ENCODE measurements at places on chromosomes 13 and 19.

GRCh38 chr13:110812121-110812868, 98.8 kb downstream of the ING1 start:
- no peak for DNase-seq

DNA sequence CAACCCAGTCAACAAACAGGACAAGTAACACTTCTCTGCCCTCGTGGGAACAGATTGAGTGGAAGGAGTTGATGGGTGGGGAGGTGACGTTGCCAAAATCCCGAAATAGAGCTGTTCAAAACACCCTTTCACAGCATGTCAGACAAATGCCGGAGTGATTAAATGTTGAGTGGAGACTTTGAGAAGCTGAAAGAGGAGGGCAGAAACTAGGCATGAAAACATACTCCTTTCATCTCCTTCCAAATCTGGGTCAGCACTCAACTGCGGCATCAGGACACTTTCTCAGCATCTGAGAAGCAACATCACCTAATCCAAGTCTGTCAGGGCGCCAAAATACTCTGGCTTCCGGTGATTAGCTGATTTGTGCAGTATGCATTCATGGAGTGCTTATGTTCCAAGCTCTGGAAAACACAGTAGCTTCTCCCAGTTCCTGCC, 51.5 kb upstream of the MRI1 start:
- DNase-seq: no peak

DNA sequence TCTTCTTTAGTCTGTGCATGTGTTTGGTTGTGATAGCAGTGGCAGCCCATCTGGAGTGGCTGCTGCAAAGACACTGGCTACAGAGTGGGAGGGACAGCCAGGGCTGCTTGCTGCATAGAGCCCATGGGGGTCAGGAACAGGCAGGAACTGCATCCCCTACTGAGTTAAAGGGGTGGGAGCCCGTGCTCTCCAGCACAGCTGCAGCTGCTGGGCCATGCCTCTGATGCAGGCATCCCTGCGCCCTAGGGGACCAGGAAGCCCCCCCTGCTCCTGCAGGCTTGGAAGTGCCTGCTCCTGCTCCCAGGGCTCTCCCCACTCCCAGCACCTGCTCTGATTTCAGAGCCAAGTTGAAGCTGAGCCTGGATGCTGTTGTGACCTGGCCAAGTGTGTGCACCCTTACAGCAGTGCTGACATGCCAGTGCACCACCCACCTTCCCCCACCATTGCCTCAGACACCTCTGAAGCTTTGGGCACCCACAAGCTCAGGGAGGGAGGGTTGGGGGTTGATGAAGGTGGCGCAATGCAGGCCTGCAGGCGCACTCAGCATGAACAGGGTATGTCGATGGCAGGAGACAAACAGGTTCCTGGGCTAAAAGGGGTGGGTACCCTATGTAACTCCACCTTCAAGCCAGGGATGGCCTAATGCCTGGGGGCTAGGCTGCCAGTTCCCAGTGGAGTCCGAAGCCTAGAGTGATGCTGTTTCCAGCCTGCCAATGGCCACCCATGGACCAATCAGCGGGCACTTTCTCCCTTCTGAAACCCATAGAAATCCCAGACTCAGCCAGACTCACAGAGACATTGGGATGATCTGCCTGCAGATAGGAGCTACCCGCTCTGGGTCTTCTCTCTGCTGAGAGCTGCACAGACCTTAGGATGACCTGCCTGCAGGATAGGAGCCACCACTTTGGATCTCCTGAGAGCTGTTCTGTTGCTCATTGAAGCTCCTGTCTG, 919.9 kb upstream of the MIR17HG start:
- no peak for DNase-seq

DNA sequence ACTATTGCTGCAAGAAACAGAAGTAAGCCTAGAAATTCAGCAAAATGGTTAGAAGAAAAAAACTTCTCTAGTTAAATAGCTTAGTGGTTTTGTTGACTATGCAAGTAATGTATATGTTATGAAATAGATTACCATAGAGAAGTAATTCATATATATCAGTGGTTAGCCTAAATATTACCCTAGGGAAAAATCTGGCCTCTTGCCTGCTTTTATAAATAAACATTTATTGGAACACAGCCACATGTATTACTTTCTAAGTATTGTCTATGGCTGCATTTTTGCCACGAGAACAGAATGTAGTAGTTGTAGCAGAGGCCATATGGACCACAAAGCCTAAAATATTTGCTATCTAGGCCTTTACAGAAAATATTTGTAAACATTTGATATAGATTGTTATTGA, 1471.7 kb upstream of the PRR20A start:
- no peak for DNase-seq

DNA sequence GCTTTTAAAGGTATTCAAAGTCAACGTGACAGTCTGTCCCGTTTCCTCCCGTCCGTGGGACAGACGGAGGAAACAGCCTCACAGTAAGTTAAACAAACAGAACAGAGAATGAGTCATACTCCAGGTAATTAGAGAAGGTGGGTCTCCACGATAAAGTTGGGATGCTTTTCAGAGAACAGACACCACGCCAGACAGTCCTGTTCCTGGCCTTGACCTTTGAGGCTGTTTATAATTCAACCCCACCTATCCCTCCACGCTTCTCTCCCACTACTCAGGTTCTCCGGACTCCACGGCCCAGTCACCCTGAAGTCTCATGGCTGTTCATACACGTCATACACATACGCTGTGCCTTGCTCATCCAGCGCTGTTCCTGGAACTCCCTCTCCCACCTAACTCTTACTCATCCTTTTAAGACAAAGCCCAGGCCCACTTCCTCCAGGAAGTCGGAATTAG, 42.5 kb downstream of the ARHGEF18 start:
- DNase-seq: no peak

- DNase-seq: no peak
Measured at GRCh38 chr13:69882451-69882850, 225.2 kb upstream of the ATXN8OS start.

DNA sequence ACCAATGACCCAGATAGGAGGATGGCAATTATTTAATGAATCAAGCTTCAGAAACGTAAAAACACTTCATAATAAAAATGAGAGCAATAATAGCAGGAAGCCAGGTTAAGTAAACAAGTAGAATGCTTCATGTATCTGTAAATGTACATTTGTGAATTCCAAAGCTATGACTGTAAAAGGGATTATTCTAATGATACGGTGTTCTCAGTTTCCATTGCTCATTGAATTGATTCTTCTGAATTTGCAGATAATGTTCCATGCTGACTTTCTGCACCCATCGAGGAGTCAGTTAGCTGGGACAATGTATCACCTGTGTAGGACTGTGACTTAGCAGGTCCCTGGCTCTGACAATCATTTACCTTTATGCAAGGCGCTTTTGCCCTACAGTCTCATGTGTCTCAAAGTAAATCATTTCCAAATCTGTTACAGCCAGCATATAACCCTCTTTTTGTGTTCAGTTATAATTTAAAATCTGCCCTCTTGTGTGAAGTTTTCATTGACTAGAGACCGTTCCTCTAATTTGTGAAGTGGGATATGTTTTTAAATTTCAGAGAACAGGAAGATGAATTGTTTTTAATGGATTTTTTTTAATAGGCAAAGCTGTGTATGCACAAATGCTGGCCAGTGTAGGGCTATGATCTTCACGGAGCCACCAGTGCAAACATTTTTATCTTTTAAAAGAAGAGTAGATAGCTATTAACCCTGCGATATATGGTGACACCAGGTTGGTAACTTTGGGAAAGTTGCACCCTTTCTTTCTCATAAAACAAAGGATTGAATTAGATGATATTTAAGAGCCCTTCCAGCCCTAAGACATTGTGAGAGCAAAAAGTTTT, 267.1 kb downstream of the KLF5 start:
- no peak for DNase-seq

Data from stimulated activated CD8-positive, alpha-beta memory T cell treated with anti-CD3 and anti-CD28 coated beads, Interleukin-7, amount 100 ng/mL, for 1 hour (primary cell).